Memory B cell (primary cell): ENCODE measurements at places on chromosomes 4 and X.

DNA sequence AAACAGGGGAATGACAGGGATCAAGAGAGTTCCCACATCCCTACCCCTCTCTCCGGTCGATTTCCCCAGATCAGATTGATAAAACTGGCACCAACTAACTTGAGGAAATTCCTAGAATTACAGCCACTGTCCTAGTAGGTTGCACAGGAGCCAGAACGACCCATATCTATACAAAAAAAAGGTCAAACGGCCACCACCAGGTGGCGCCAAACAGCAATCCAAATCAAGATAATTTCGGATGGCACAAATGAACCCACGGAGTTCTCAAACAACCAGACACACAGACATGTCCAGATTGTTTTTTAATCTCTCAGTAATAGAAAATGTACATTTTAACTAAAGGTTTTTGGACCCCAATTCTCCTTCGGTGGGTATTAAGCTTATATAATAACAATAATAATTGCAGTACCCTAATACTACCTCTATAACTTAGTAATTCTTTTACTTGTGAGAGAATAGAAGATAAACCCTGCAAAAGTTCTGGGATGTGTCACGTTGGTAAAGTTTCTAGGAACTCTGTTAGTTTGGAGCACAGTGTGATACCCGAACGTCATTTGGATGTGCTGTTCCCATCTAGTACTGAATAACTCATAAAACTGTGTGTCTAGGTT, 212.6 kb downstream of the SPOCK3 start:
- peak; percentile 7 for DNase-seq

DNA sequence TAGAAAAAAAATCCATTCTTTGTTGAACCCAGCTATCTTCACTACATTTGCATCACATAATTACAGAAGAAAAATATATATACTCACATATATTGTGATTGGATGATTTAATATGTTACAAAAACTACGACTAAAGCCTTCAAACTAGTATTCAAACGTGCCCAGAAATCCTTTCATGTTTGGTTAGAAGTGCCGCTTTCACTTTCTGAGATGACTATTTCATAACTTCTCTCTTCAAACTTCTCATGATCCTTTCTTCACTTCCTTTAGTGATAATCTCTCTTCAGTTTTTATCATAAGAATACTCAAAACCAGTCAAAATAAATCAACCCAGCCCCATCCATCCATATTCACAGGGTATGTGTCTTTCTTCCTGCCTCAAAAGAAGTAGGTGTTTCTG, 50.8 kb upstream of the NAF1 start:
- no peak for DNase-seq

DNA sequence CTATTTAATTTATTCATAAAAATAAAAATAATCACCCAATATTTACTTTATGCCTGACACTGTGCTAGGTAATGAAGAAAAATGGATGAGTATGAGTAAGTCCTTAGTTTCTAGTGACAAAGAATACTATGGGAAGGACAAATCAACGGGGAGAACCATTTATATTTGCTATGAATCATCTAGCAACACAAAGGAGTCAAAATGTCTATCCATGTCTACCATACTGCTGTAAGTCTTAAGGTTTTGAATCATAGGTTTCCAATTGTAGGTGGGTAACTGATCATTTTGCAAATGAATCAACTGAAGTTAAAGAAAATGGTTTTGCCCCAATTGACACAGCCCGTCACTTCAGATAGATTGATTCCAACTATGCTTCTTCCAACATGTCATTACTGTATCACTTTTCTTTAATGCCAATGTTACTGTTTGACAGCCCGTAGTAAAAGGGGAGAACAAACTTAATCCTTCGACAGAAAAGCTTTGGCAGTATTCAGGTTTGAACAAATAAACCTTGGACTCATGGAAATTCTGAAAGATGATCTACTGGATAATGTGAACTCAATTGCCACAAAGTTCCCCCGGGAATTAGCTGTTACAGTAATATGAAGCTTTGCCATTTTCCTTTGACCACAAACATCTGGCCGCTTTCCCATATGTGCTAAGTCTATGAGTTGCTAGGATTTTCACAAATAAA, 3.2 kb downstream of the TDO2 start:
- DNase-seq: no peak

- no peak for DNase-seq
Observed at GRCh38 chr4:10106421-10107039, 10.1 kb downstream of the WDR1 start.

DNA sequence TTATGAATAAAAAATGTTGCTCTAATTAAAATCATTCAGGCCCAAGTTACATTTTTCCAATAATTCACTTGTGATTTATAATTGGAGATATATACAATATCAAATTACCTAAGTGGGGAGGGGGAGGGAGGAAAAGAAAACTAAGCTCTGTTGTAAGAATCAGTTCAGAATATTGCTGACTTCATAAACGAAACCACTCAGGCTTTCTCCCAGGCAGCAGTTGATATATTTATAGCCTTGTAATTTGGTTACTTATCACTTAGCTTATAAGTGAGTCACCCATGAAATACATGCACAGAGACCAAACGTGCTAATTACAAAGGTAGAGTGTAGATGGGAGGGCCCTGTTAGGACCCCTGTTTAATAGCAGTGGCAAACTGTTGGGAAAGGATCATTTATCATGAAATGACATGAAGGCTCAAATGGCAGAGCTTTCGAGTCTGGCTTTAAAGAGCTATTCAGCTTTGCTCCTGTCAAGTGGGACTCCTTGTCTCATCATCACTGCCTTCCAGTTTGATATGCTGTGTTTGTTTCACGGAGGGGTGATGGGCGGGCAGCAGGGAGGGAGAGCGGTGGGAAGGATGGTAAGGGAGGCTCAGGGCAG, 105.6 kb upstream of the PGRMC2 start:
- DNase-seq: no peak

DNA sequence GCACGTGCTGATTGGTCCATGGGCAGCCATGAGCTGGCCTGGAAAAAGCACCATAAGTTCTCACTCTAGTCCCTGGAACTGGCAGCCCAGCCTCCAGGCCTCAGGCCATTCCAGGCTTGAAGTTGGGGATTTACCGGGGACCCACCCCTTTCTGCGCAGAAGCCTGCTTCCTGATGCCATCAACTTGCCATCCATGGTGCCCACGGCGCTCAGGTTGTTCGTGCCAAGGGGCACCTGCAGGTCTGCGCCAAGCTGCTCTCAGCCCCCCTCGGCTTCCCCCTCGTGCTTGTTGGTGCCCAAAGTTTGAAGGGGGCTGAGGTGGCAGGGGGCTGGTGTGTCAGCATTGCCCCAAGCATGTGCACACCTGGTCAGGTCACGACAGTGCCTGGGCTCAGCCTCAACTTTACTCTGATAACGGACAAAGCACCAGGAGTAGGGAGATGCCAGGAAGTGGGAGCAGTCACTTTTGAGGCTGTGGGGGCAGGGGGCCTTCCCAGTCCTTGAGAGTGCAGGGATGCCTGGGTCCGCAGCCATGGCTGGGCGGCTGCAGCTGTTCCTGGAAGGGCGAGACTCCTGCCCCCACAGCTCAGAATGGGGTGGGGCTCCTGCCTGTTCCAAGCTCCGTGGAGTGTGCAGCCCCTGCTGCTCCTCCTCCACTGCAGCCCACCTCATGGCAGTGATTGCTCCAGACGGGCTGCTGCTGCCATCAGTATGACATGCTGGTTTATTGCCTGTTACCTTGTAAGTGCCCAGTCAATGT, 24.9 kb downstream of the DCUN1D4 start:
- no peak for DNase-seq

DNA sequence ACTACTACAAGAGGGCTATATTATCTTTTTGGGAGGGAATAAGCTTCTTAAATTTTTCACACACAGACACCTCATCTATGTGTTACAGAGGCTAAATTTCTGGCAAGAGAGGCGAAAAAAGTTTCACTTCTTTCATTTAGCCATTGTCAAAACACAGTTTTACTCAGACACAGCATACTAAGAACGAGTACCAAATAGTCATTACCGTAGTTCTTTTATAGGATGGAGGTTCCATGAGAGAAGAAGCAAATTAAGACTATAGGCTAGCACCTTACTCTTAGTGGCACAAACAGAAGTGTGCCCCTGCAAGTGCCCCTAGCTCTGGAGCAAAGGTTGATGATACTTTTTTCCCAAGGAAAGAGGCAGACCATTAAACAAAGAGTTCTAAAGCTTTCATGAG, 26.2 kb downstream of the UGT2B7 start:
- DNase-seq: no peak

DNA sequence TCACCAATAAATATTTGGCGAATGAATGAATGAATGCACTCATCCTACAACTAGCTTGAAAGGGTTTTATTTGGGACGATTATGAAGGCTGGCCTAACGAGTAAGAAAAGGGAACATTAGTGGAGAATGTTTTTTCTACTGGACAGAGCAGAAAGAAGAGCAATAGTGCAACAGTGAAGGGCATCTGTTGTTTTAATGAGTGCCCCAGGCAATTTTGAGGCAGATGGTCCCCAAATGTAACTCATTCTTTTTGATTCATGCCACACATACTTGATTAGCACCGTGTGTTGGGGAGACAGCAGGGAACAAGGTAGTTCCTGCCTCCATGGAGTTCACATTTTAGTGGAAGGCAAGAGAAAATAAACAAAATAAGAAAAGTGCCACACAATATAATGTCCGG, 22.7 kb upstream of the INTS6L start:
- DNase-seq: no peak

DNA sequence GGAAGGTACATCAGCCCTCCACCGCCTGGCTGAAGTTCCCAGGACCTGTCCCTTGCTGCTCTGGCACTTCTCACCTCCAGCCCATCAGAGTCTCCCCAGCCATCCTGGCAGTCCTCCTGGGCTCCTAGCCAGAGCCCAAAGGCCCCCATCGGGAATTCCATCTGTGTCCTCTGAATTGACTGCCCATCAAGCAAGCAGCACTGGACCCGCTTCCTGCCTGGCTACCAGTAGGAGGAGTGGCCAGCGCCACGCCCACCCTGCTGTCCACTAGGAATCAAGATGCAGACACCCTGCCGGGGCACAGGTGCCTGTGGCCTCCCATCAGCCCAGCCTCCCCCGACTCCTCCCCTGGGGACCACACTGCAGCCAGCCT, 47.2 kb downstream of the C4orf50 start:
- DNase-seq: no peak

GRCh38 chr4:113355550-113356371, 306.3 kb downstream of the ANK2 start:
- DNase-seq: peak; percentile 14

DNA sequence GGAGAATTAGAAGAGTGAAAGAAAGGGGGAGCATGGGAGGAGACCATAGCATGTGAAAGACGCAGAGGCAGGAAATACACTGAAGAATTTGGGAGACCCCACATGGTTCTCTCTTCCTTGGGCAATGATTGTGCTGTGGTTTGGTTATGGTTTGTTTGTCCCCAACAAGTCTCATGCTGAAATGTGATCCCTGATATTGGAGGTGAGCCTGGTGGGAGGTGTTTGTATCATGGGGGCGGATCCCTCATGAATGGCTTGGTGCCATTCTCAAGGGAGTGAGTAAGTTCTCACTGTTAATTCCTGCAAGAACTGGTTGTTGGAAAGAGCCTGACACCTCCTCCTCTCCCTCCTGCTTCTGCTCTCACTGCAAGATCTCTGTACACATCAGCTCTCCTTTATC, 78.6 kb upstream of the RAI2 start:
- DNase-seq: no peak

DNA sequence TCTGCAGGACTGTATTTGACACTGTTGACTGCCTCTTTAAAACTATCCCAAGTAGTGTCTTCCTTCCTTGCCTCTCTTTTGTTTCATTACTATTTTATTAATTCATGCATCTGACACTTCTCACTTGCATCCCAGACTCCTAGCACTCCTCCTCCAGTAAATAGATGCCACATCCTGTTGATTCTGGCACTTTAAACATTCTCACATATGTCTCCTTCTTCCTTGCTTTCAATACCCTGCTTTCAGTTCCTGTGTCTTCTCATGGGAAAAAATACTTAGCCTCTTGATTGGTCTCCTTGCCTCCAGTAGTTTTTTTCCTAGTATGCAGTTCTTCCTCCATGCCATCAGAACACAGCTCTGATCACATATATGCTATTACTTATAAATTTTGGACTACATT, 5.1 kb downstream of the RNF128 start:
- DNase-seq: no peak

DNA sequence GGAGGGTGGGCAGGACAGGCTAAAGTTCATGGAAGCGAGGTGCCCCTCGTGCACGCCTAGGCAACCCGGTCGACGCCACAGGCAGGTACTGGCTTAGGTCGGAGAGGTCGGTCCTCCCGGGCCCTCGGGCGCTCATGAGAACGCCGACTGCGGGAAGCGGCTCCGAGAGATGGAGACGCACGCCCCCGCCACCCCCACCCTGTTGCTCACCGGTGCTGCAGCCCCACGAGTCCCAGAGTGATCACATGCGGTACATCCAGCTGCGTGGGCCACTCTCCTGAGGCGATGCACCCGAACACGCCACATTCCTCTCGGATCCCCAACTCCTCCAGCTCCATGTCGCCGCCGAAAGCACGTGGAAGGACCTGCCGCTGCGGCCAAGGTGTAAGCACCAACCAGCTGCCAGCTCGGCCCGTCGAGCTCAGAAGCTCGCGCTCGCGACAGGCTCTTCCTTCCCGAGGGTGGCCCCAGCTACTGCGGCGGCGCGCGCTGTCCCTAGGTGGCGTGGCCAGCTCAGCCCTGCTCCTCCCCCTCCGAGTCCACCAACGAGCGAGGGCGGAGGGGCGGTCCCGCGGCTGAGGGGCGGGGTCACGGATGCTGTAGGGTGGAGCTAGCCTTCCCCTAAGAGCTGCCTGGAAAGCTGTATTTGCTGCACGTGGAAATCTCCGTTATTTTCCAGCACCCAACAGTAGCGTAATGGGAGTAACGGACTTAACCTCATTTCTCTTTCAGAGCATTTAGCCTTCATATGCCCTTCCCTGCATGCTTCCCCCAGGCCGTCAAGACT, at the start of gene PPAT:
Gene PPAT, minus strand, starts transcription at position 476 of the 787 bp plus-strand sequence. Its CDS starts 138 bp downstream, at position 338.
- peak; percentile 98 for DNase-seq

DNA sequence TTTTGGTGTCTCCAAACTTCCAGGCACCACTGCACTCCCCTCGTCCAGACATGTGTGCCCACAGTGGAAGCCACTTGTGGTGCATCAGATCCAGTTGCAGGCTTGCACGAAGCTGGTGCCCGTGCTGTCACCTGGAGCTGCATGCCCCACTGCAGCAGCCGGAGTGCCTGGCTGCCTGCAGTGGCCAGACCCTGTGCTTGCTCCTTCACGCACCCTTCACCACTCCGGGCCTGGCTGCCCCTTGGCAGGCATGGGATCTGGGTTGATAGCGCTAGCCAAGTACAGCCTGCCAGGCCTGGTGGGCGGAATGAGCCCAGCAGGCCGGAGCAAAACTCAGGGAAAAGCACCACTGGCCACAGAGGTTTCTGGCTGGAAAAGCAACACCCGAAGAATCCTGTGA, 50.2 kb upstream of the SHISA3 start:
- DNase-seq: no peak
